ENCODE measurements at places on chromosomes 12 and 14.

GRCh38 chr14:104440297-104440956, 139.1 kb upstream of the C14orf180 start:
- DNase-seq: no peak

DNA sequence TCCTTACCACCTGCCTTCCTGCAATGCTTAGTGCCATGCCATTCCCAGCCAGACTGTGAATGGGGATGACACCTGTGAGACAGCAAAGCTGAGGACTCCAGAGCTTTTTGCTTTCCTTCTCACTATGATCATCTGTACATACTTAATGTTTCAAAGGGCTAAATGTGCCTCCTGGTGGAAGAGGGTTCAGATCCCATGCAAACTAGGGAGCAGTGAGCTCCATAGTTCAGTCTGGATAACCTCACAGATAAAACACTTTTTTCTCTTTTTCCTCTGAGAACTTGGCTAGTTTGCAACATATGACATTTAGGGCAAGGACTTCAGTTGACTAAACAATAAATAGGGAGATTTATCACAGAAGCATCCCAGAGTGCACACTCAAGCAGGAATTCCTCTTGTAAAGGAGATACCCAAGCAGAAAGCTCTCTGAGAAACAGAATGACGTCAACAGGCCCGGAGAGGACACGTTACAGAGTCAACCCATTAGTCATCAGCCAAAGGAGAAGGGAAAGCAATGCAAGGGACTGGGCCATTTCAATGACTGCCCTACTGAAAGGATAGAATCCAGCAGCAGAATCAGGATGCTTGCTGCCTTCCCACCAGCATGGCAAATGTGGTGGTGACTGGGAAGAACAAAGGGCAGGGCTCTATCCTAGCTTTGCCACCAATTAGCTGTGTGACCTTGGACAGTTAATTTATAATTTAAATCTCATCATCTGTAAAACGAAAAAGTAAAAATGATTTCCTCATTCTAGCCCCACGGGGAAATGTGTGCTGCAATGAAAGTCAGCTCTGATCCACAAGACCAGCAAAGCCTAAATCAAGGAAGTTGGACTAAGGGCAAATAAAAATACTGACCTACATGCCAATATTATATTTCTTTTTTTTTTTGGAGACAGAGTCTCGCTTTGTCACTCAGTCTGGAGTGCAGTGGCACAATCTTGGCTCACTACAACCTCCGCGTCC, 80.8 kb upstream of the ACTN1 start:
- no peak for DNase-seq

DNA sequence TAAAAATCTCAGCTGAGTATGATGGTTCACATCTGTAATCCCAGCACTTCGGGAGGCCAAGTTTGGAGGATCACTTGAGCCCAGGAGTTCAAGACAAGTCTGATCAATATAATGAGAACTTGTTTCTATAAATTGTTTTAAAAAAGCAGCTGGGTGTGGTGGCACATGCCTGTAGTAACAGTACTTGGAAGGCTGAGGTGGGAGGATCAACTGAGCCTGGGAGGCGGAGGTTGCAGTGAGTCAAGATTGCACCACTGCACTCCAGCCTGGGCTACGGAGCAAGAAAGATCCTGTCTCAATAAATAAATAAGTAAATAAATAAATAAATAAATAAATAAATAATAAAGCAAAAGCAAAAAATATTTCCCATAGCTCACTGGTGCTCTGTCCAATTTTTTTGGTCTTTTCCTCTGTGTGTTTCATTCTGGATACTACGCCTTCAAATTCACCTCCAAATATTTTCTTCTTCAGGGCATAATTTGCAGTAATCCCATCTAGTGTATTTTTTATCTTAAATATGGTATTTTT, 32.7 kb upstream of the SNX6 start:
- DNase-seq: no peak

- DNase-seq: no peak
Measured at GRCh38 chr12:100127766-100128511, 14.7 kb downstream of the BLTP3B start.

DNA sequence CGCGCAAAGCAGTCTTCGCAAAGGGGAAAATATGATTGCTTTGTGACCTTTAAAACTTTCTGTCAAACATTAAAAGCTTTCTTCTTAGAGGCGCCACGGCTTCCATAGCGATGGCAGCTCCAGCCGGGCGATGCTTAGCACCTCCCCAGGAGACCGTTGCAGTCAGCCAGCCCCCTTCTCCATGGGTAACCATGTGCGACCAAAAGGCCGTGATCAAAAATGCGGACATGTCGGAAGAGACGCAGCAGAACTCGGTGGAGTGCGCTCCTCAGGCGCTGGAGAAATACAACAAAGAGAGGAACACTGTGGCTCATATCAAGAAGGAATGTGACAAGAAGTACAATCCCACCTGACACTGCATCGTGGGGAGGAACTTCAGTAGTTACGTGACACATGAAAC, 12.7 kb upstream of the STON2 start:
- no peak for DNase-seq

DNA sequence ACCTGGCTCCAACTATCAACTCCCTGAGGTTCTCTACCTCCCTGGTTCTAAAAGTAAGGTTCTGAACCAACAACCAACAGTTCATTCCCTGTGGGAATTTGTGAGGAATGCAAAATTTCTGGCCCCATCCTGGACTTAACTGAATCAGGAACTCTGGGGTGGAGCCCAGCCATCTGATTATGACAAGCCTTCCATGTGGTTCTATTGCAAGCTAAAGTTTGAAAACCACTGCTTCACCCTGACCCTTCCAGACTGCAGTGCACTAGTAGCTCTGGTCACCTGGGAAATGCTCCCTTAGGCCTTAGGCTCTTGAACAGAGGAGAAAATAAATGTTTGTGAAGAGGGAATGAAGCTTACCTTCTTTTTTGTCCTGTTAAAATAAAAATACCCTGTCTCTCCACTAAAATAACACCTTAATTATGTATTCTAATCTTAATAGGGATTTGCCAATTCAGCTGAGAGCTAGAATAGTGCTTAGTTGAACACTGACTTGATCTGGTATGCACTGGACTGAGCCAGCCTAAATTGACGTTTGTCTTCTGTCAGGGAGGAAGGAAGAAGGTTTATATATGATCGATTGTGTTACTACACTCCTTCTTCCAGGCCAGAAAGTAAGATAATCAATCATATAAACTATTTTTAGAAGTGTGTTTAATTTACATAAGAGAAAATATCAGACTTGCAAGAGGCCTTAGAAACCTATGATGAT, 39.1 kb upstream of the DDHD1 start:
- no peak for DNase-seq

DNA sequence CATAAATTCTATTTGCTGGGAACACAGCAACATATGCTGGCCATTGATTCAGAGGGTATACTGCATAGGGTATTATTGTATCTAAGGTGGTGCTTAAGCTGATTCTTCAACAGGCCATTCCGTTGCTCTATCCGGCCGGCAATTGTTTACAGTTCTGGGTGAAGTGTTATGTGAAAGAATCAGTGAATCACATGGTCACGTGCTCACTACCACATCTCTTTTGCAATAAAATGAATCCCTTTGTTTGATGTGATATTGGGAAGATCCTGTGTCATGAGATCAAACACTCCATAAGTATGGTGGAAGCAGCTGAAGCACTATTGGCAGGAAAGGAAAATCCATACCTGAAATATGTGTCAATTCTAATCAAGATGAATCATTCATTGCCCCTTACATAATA, 7.6 kb upstream of the USP15 start:
- no peak for DNase-seq

DNA sequence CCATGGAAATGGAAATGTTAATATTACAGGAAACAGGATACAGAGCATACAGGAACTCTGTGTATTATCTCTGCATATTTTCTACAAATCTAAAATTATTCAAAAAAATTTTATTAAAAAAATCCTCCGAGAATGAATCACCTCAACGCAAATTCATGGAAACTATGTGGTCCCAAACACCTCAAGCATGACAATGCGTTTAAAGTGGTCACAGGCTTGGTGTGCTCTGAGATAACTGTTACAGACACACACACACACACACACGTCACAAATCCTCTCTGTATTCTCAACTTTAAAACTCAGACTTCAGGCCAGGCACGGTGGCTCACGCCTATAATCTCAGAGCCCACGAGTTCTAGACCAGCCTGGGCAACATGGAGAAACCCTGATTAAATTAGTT, 45.3 kb upstream of the MTERF2 start:
- no peak for DNase-seq

GRCh38 chr14:68729556-68729955, 63.3 kb downstream of the ZFP36L1 start:
- DNase-seq: no peak

- DNase-seq: no peak
Measured at GRCh38 chr12:22810036-22810435, 185.1 kb downstream of the ETNK1 start.

DNA sequence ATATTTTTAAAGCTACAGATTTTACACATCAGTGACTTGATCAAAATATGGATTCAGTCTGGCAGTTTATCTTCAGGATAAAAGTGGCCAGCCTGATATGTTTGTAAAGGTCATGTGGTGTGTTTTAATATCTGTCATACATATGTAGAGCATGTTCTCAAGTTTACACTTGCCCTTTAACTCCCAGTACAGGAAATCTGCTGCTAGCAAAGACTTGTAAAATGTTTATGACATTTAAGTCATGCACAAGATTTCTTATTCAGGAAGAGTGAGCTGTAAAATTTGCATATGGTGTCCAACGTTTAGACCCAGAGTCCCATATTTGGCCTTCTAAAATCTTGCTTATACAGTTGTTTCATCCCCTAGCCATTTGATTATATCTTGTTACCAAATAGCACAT, 197.5 kb upstream of the FLRT2 start:
- DNase-seq: no peak

GRCh38 chr14:60642270-60643140, 6.8 kb downstream of the SIX1 start:
- DNase-seq: no peak

DNA sequence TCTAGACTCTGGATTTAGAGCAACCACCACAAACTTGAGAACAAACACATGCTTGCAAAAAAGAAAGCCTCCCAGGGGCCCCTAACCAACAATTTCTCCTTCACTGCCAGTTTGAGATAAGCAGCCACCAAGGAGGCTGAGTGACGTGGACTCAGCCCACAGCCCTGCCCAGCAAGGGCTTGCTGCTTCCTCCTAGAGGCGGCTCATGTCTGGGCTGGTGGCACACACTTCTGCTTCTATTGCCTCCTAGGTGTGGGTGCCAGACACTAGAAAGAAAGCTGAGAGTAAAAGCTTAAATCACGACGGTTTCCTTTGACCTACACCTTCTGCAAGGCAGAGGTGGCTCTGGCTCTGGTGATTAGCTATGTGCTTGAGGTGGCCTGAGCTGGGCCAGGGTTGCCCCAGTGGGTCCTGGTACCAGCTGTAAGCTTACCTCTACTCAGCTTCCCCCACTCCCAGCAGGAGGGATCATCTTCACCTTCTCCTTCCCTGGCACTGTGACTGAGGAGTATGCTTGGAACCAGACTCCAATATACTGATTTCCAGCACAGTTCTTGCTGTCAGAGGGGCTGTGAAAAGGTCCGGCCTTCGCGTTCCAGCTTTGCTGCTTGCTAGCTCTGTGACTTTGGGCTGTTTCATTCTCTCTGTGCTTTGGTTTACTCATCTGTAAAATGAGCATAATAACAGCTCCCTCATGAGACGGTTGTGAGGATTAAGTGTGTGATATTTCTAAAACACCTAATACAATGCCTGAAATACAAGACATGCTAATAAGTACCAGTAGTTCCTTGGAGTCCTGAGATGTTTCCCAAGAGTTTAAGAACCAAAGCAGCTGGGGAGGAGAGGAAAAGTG, 89.7 kb upstream of the PARP11 start:
- DNase-seq: peak; percentile 86

- peak; percentile 28 for DNase-seq
Measured at GRCh38 chr14:103880348-103881267, 33.2 kb upstream of the PPP1R13B start.

DNA sequence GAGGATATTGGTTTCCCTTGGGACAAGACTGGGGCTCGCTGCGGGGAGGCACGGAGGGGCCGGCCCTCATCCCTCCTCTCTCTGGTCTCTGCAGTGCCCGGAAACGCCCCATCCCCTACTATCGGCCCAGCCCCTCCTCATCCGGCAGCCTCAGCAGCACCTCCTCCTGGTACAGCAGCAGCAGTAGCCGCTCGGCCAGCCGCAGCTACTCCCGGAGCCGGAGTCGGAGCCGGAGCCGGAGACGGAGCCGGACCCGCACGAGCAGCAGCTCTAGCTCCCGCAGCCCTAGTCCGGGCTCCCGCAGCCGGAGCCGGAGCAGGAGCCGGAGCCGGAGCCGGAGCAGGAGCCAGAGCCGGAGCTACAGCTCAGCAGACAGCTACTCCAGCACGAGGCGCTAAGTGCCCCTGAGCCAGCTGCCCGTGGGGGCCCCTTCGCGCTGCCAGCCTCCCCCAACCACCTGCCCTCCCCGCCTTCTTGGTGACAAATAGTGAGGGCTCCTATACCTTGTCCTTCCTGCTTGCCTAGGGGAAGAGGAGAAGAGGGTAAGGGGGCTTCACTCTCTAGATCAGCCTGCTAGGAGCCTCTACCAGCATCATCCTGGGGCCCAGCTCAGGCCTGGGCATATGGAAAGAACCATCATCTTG, 22.2 kb upstream of the HSPB8 start:
- DNase-seq: no peak

GRCh38 chr12:2963760-2964292, 4.6 kb downstream of the TEAD4 start:
- no peak for DNase-seq

- DNase-seq: no peak
Measured at GRCh38 chr12:51465491-51465890, 40.9 kb downstream of the SLC4A8 start.

DNA sequence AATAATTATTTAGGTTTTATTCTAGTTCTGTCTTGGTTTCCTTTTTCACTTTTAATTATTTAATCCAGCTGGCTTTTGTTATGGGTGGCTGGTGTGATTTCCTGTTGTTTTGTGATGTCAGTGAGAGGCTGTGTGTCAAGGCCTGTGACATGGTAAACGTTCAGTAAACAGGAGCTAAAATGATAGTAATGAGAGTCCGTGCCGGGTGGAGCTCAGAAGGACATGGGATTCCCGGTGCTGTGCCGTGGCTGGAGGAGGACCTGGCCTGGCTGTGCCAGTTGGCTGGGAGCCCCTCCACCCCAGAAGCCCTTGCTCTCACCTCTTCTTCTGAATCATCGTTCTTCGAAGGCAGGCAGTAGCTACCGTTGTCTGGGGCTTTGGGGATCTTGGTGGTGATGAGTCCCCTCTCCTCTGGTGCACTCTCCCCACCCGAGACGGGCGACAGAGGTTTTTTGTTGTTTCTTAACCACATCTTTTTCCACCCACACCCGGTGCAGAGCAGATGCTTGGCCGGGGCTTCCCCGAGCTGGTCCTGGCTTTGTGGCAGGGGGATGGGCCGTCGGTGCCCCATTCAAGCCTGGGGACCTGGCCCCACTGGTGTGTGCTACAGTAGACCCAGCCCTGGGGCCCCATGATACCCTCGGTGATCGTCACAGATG, 29.1 kb downstream of the SH2B3 start:
- peak; percentile 81 for DNase-seq

DNA sequence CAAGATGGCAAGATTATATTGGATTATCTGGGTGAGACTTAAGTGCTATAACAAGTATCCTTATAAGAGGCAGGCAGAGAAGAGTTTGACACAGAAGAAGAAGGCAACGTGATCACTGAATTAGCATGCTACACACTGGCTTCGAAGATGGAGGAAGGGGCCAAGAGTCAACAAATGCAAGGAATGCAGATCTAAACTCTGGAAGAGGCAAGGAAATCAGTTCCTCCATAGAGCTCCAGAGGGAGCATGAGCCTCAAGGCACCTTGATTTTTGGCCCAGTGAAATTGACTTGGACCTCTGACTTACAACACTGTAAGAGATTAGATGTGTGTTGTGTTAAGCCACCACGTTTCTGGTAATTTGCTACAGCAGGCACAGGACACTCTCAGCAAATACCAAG, 536.4 kb upstream of the SEL1L start:
- DNase-seq: no peak
